ENCODE measurements at places on chromosomes 1 and 21.

GRCh38 chr1:115314765-115315164 lies 23.3 kb downstream of the NGF start:
- peaks cover 3% of the 10 kb centered on the region for H3K27me3 ChIP-seq
- DNase-seq: no peak
- H3K27ac ChIP-seq: no peak overlapping the region
- H3K36me3 ChIP-seq: no peaks in the 10 kb centered on the region

DNA sequence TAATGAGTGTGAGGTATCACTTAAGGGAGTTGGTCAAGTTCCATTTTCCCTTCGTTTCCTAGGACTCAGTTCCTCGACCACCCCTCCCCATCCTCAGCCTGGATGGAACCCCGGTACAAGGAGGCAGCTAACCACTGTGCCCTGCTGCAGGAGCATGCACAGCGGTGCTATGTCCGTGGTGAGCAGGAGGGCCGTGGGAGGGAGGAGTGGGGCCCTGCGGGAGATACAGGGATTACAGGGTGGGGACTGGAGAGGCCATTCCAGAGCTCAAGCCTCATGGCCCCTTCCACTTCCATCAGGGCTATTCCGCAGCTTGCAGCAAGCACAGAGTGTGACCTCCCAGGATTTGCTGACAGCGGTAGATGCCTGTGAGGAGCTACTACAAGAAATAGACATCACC lies 25.8 kb downstream of the HYI start:
- H3K36me3 ChIP-seq: peaks cover 68% of the 10 kb centered on the region
- no peak overlapping the region for H3K27ac ChIP-seq
- H3K4me3 ChIP-seq: no peak overlapping the region
- H3K27me3 ChIP-seq: no peaks in the 10 kb centered on the region

GRCh38 chr1:94627771-94628498 lies 86.4 kb upstream of the F3 start:
- H3K27ac ChIP-seq: no peak overlapping the region
- no peak for DNase-seq
- no peaks in the 10 kb centered on the region for H3K4me1 ChIP-seq

DNA sequence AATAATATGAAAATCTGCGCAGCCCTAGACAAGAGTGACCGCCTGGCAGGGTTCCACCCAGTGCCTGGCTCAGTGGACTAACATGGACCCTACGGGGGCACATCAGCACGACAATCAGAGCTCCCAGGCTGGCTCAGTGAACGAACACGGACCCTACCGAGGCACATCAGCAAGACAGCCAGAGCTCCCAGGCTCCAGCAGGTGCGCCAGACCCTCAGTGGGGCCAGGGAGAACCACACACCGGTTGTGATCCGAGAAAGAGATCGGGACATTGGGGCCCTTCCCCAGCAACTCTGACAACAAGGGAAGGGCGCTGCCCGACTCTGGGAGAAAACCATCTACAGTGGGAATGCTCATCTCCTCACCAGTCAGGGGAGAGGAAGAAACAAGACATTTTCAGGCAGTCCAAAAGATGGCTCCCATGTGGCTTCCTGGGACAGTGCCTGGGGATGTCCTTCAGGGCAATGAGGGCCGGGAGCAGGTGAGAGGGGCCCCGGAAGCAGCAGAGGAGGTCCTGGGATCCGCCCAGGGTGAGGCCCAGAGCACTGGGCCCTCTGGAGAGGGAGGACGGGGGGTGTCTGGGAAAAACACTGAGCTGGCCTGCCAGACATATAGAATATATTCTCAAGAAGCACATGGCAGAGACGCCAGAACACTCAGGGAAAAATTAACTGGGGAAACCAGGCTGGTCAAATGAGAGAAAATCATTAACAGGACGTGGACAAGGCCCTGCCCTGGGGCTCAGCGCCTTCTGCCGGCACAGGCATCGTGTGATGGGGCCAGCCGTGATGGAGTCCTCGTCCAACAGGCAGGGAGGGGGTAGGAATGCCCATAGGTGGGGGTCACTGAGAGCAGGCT lies 4.8 kb downstream of the ARHGEF16 start:
- H3K4me1 ChIP-seq: peaks cover 2% of the 10 kb centered on the region
- no peak for DNase-seq
- H3K27ac ChIP-seq: no peak overlapping the region
- H3K36me3 ChIP-seq: no peaks in the 10 kb centered on the region
- H3K27me3 ChIP-seq: peaks cover 8% of the 10 kb centered on the region
- no peak overlapping the region for H3K4me3 ChIP-seq
